ENCODE measurements at places on chromosomes 12 and 14. TPM values are rescaled to one million over a fixed set of nuclear protein-coding genes. Genes with fewer than 3 reads are reported as not detected.

GARIN6 gene
- polyA plus RNA-seq = not detected

C14orf119 gene
- 82.7 TPM for polyA plus RNA-seq

RTN1 gene
- polyA plus RNA-seq = 4.6 TPM

ZDHHC22 gene
- 0.33 TPM for polyA plus RNA-seq

ARMH4 gene
- 45.4 TPM for polyA plus RNA-seq

FOXM1 gene
- polyA plus RNA-seq = 36.2 TPM

All from left renal pelvis (tissue), 4 donors.